ENCODE measurements at places on chromosomes 6 and 20.

- DNase-seq = peak; percentile 64
Observed at GRCh38 chr20:53678990-53679596, 85.5 kb upstream of the ZNF217 start.

DNA sequence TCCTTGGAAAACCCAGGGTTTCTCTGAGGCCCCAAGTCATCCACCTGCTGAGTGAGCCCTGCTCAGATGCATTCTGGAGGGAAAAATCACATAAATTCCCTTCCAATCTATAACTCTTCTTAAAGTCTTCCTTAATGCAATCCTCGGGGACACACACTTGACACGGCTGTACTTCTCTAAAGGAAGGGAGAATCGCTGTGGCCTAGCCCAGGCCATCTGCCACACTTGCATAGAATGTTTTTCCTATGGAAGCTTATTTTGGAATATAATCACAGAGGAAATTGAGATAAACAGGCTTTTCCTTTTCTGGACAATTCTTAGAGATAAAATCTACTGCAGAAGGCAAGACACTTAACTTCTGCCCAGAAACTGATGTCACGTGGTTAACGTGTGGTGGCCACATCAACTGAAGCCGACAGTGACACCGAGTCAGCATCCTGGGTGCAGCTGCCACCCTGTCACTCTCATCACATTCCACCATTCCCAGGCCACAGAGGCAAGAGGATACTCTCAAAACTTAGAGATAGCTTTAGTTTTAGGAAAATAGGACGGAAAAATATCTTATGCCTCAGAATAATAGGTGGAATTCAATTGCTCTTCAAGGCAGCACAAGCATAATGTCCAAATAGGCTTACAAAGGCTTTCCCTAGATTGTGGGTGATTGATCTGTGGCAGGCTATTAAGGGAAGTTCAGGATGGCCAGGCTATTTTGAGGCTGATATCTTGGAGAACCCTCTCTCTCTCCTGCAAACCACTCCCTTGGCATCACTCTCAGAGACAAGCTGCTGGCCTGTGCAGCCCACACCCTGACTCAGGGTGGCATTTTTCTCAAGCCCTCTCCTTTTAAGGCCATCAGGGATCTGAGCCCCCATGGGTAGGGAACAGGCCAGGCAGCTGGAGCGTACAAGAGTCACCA is 29.6 kb downstream of the PSMB1 start:
- DNase-seq = no peak

DNA sequence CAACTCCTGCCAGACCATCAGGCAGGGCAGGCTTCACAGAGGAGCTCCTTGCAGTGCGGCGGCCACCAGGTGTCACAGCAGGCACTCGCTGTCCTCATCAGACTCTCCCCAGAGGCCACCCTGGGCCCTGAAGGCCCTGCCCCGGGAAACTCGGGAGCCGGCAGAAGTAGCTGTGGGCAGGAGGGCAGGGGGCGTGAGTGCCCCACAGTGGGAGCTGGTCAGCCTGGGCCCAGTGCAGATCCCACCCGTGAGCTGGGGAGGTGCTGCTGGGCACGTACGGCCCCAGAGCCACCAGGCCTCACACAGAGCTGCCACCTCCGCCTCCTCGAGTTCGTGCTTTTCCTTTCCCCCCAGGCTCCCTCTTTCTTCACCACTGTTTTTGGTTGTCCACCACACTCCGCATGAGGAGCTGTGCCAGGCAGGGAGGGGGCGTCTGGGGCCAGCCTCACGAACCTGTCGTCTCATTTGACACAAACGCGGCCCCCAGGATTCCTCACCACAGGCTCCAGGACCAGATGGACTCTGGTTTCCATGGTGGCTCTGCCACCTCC is 33.8 kb downstream of the FRMD1 start:
- no peak for DNase-seq

DNA sequence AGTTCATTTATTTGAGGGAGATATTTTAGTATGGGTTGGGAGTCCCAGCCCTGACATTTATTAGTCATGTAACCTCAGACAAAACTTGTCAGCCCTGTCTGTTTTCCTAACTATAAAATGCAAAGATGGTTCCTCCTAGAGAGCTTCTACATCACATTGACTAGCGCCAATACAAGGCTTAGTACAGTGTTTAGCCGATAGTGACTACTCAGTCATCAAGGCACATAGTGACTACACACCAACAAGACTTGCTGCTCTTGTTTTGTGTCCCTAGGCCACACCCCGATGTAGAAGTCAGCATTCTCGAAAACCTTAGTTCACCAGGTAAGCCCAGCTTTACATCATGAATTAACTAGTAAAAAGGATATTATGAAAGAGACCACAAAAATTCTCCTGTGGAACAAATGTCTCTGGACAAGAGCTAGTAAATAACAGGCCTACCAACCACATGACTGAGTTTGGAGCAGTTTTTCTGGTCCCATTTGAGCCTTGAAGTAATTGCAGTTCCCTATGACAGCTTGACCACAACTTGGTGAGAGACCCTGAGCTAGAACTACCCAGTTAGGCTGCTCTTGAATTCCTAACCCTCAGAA is 68.8 kb downstream of the PFDN4 start:
- no peak for DNase-seq

DNA sequence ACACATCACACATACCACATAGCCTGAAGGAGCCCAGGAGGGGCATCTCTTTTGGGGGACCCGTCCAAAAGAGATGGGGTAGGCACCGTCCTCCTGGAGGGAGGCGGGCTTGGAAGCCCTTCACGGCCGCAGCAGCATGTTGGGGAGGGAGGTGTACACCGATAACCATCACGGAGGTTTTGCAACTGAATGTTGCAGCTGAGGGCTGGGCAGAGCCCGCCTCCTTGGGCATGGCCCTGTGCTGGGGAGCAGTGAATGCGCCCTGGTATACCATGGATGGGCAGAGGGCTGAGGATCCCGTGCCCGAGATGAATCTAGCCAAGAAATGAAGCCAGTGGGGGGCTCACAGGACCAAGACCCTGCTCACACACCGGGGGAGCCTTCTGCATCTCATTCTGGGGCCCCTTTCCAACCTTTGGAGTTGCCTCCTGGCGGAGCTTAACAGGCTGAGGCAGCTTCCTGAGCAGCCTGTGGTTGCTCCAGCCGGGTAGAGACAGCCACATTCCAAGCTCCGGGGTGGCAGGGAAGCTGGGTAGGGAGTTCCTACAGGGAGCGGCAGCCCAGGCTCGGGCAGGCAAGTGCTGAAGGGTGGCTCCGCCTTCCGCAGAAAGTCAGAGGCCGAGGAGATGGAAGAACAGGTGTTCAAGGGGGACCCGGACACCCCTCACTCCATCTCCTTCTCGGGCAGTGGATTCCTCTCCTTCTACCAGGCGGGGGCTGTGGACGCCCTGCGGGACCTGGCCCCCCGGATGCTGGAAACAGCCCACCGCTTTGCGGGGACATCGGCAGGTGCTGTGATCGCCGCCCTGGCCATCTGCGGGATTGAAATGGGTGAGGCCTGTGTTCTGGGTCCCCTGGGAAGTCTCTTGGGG is at the start of gene PNPLA1:
TSS of gene PNPLA1 (plus strand) at position 227 of the 872 bp plus-strand sequence. CDS start at position 627, 400 bp downstream.
- no peak for DNase-seq

DNA sequence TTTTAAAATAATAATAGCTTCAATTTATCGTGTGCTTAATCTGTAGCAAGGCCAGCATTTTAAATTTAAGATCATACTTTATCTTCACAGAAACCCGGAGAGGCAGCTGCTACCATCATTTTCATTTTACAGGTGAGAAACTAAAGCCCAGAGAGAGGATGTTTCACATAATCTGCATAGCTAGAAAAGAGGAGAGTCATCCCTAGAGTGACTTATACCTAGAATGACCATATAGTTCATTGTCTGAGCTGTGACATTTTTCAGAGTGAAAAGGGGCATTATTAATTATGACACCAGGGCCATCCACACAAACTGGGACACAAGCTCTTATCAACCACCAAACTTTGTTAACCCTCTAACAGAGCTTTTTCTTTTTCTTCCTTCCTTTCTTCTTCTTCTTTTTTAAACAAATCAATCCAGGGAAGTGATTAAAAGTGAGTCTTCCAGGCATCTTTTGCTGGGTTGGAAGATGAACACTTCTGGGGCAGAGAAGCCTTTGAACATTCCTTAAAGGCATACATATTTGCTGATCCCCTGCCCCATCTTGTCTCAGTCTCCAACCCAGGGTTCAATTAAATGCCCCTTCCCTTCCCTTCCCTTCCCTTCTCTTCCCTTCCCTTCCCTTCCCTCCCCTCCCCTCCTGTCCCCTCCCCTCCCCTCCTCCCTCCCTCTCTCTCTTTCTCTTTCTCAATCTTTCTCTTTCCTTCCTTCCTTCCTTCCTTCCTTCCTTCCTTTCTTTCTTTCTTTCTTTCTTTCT is 272.5 kb upstream of the JAG1 start:
- DNase-seq = no peak

DNA sequence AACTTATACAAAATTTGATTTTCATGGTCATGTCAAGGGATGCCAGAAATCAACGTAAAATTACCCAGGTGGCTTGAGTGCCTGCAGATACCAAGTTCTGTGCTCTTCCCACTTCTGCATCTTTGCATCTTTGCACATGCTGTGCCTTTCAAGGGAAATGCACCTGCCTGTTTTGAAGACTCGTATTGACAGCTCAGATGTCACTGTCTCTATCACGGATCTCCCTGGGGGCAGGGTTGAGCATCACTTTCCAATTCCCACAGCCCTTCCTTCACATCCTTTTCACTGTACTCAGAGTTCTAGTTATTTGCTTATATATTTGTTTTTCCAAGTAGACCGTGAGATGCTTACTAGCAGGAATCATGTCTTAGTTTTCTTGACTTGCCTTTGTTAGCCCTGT is 274.2 kb downstream of the CDH26 start:
- DNase-seq = no peak

DNA sequence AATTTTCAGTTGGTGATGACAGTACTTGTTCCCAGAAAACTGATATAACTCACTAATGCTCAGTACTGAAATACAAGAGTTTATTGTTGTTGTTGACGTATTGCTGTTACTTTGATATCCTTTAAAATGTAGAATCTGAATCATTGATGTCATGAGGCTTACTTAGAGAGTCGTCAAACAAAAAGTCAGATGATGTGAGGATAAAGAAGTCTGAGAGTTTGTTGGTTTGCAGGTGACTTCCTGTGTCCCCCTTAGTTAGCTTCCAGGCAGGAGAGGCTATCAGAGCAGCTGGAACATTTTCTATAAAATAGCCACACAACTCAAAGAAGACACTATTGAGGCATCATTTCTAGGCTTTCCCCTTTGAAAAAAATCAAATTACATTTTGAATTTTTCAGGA is 97.9 kb downstream of the ADGRG6 start:
- no peak for DNase-seq

- DNase-seq = no peak
Observed at GRCh38 chr6:133214267-133214666, 26.9 kb upstream of the EYA4 start.

GRCh38 chr20:44850272-44850671 is 35.2 kb upstream of the YWHAB start:
- DNase-seq = no peak

All from putamen (tissue), 1 donor.